ENCODE measurements at places on chromosomes 1 and 21.

- DNase-seq = no peak
Measured at GRCh38 chr1:51417496-51418383, 87.4 kb upstream of the TTC39A start.

GRCh38 chr1:16367968-16368890, 1.2 kb downstream of the SZRD1 start:
- no peak for DNase-seq

DNA sequence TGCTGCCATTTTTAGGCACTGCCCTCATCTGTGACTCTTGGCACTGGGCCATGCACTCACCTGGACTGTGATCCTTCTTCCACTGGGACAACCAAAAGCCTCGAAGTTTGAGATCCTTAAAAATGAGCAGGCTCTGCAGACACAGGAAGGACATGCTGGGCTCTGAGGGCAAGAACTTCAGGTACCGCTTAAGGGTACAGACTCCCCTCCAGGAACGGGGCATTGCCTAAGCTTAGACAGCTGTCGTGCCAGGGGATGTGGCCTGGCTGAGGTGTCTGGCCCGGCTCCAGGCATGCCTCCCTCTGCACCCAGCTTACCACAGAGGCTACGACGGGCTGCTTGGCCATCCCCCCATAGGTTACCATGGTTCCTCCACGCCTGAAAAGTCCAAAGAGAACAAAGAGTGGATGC, 14.2 kb upstream of the SRSF4 start:
- DNase-seq = no peak

DNA sequence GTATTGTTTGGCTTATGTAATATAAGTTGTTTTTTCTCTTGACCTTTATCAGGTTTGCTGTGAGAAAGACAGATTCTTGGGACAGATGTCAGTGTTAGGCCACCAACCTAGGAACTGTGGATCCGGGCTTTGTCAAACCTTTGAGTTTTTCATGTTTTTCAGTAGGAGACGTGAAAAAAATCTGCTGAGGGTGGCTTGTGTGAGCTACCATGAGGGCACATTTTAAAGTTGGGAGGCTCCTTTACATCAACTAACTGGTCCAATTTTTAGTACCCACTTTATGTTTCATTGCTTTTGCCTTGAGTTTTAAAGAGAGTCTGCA, 801 bp downstream of the RPS6KC1 start:
- DNase-seq = no peak

GRCh38 chr1:101723415-101723814, 273.3 kb downstream of the OLFM3 start:
- DNase-seq = no peak

DNA sequence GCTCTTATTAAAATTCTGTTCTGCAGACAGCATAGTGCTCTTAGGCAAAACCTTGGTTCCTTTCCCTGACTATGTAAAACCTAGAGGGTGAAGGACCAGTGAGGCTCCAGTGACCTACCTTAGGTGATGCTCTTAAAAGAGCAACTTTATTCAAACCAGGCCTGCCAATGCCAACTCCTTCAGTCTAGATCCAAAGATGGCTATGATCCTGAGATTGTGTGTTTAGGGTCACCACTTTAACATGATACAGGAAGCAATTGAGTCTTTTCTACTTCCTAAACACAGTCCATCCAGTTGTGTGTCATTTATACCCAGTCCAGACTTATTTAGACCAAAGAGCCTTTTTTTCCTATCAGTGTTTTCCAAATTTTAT, 10.8 kb downstream of the MCL1 start:
- no peak for DNase-seq

- no peak for DNase-seq
Measured at GRCh38 chr21:39127506-39127905, 55.7 kb downstream of the PSMG1 start.

DNA sequence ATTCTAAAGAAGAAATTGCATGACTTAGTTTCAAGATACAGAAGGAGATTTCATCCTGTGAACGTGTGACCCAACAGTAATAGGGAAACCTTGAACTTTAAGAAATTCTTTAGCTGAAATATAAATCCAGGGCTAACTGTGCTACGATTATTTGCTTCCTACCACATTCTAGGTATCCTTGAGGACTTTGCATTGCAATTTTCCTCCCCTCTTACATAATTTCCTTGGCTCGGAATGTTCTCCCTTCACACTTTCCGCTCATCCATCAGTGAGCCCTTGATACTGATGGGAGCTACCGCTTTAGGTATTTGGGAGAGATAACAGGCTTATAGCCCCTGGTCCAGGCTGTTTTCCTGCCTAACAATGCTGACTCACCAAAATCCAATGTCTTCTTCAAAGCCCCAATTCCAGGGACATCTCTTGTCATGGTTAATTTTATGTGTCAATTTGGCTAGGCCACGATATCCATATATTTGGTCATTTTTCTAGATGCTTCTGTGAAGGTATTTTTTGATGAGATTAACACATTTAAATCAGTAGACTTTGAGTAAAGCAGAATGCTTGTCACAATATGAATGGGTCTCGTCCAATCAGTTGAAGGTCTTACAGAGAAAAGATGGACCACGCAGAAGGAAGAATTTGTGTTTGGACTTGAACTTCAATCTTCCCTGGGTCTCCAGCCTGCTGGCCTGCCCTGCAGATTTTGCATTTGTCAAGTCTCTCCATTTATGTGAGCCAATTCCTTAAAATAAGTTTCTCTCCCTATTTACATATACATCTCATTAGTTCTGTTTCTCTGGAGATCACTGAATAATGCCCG, 121.2 kb downstream of the PTPN14 start:
- DNase-seq = no peak

DNA sequence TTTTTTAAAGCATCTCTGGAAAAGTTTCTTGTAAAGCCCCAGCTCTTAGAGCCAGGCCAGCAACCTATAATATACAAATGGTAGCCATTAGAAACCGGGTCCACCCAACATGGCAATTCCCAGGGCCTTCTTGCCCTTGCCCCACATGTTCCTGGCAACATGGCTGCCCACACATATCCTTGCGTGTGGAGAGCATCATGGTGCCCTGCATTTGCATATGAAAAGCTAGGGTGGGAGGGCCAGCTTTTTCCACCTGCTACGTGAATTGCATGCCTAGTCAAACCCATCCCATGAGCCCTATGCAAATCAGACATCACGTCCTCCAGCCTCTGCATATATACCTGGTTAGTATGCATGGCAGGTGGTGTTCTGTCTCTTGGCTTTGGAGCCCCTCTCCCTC, 88.2 kb downstream of the RABGAP1L start:
- no peak for DNase-seq
